ENCODE measurements at places on chromosomes 1 and 21.
A peak's percentile ranks its signal among the peaks of the same experiment; 100 is the strongest.

- no peak for DNase-seq
Observed at GRCh38 chr1:161206411-161207140, 4.4 kb downstream of the NDUFS2 start.

DNA sequence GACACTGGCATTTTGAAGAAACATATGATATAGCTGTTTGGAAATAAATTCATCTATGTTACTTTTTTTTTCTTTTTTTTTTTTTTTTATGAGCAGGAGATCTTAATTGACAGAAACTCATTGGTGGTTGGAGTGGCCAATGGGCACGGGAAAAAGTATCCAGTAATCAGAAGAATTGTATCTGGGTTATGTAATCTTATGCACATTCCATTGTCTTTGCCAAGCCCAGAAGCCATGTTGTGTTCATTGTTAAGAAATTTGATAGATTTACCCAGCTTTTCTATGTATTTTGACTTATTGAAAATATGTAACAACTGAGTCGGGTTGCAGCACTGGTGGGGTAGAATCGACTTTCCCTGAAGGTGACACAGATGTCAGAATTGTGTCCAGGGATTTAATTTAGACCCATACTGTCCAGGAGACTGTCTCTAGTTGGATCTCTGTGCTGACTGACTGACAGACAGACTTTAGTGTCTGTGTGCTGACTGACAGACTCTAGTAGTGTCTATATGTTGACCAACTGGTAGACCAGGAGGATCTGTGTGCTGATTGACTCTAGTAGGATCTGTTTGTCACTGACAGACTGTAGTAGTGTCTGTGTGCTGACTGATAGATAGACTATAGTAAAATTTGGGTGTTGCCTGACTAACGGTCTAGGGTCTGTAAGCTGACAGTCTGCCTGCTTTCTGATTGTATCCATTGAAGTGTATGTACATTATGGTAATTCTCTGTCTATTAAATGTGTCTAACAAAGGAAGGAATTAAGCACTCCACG lies 12.3 kb upstream of the C4BPB start:
- DNase-seq, result no peak

DNA sequence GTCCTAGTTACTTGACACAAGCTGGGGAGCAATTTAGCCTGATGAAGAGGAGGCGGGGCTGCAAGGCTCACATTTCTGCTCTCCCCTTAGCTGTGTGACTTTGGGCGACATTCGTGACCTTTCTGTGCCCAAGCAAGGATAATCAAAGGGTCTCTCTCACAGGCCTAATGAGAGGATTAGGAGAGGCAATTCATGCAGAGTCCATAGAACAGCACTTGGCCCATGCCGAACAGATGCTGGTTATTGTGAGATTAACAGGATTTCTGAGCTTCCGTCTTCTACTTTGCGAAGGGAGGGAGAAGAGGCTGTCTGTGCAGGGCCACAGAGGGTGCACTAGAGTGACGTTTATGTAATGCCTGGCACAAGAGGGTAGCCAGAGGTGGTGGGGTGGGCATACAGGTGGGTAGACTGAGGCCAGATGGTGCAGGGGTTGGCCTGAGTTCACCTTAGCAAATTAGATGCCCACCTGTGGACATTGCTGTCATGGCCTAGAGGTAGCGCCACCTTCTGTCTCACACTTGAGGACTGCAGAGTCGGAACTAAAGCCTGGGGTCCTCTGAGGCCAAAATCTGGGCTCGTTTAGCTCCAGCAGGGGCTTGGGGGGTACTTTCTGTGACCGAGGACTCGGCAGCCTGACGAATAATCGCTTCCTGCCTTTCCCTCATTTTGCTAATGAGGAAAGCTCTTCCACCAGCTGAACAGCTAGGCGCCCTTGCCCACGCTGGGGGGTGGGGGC lies 18.6 kb downstream of the ACTL8 start:
- DNase-seq, result no peak

DNA sequence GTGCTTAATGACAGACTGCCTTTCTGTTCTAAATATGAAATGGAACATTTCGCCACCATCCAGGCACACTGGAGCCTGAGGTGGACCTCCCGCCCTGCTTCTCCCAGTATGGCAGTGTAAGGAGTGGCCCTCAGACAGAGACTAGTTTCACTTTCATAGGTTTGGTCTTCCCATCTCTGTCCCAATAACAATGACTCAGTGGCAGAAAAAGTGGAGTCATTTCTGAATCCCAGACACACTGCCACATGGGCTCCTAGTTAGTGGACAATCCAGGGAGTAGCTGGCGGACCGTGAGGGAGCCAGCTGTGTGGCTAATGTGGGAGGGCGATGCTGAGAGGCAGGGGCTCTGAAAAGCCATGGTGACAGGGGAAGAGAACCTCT lies 95.6 kb upstream of the TSPAN2 start:
- DNase-seq, result peak; percentile 2

DNA sequence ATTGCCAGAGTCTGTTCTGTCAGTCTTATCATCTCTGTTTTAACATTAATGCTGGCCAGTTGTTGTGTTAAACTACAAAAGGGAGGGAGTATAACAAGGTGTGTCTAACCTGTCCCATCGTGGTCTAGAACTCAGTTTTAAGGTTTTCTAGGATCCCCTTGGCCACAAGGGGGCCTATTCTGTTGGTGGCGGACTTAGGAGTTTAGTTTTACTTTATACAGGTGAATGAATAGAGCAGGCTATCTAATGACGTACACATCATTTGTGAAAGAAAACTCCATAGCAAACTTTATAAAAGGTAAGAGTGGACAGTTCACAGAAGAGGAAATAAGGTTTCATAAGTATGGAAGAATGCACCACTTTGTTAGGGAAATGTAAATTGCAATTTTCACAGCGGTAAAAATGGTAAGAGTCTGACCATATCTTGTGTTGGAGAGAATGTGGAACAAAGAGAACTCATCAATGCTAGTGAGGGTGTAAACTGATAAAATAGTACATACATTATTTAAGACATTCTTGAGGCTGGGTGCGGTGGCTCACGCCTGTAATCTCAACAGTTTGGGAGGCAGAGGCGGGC lies 2.5 kb upstream of the ATF6 start:
- DNase-seq, result no peak

GRCh38 chr1:219790834-219791615 lies 137.3 kb downstream of the SLC30A10 start:
- DNase-seq, result no peak

- DNase-seq, result no peak
Observed at GRCh38 chr21:45607909-45608295, 35.6 kb upstream of the PCBP3 start.

- no peak for DNase-seq
Observed at GRCh38 chr21:39124681-39125251, 58.5 kb downstream of the PSMG1 start.

All from MV-4-11 (cell line).